ENCODE measurements at places on chromosomes 1 and 21.

- no peak for DNase-seq
Observed at GRCh38 chr1:25704267-25704691, 87.7 kb downstream of the MAN1C1 start.

DNA sequence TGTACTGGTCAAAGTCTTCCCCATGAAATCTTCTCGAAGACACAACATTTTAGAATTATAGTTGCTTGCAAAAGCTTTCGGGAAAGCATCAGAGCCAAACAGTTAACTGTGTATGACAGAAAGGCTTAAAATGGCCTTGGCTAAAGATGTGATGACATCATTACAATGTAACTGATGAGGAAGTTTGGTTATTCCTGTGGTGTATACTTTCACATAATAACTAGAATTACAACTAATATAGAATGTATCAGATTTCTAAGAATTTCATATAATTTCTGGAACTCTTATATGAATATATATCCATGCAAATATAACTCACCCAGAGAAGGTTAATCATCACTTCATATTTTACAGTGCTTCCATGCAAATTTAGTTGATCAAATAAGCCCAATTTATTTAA, 8.4 kb downstream of the TP73 start:
- DNase-seq = no peak

- no peak for DNase-seq
Observed at GRCh38 chr1:76494807-76495206, 372.5 kb upstream of the ST6GALNAC5 start.

GRCh38 chr1:2352341-2352896, 38.9 kb downstream of the MORN1 start:
- no peak for DNase-seq

DNA sequence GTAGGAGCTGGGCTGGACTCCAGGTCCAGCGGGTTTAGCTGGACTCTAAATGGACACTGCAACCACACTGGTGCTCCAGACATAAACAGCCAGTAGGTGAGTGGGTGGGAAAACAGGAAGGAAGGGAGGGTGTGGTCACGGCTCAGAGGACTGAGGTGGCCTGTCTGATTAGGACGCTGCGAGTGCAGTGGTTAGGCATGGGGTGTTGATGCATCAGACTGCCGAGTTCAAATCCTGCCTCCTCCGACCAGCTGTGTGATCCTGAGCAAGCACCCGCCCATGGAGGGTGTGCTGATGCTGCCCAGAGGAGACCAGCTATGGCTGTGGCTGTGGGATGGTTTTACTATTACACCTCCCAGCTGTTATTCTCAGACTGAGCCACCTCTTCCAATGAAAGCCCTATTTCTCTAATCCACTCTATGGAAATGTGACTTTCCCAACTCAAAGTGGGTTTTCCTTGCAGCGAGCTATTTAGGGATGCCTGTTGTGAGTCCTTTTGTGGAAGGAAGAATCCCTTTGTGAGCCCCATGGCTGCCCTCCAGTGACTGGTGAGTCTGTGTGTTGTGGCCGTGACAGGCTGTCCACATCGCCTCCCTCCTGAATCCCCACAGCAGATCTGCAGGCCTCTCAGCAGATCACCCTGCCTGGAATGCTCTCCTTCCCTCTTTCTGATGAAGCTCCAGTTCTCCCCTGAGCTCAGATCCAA, 56.6 kb upstream of the EDN2 start:
- DNase-seq = no peak

DNA sequence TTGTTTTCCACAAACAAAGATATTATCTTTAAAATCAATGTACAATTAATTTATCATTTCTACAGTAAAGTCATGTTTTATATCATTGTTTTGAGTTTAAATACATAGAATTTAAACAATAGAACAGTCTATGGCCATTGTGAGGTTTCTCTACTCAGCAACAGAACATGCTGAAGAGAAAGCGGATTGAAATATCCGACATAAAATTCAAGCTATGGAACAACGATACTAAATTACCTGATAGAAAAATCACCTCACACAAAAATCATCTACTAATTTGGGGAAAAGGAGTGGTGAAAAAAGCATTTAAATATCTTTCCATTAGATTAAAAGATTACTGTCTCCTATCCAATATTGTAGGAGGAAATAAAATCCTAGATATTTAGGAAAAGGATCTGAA, 12.6 kb downstream of the CDKN2C start:
- no peak for DNase-seq

- no peak for DNase-seq
Observed at GRCh38 chr1:177848577-177848976, 121.3 kb downstream of the SEC16B start.

GRCh38 chr1:47334765-47335435, 1.3 kb downstream of the CMPK1 start:
- DNase-seq = no peak

GRCh38 chr1:192086644-192087043, 71.6 kb upstream of the RGS18 start:
- DNase-seq = no peak
